ENCODE measurements at places on chromosomes 6 and 20.

DNA sequence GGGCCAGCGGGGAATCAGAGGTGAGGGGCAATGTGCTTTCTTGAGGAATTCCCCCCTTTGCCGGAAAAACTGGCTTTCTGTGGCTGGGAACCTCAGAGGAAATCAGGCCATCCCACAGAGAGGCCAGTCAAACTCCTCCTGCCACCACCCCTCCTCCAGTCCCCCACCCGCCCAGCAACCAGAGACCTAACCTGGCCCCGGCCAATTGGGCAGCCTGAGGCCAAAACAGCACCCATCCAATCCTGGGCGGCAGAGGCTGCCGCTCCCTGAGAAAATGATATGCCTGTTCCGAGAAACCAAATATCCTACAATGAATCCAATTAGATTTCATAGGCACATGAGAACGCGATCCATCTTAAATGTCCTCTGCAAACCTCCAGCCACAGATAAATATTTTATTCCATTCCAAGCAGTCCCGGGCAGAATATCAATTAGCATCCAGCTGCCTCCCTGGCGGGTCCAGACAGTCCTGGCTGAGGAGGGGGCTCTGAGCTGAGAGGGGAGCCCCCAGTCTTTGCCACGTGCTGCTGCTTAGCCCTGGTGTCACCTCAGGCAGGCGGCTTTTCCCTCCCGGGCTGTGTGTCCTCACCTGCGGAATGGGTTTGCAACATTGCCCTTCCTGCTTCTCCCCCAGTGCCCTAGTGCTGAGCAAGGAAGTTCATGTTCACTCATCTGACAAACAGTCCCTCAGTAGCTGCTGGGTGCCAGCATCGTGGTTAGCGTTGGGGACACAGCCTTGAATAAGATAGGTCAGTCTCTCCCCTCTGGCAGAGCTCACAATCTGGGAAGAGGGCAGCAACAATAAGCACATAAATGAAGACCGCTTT lies 95.0 kb downstream of the DLGAP4 start:
- no peak for DNase-seq

- no peak for DNase-seq
Observed at GRCh38 chr6:104418125-104418524, 441.6 kb downstream of the HACE1 start.

DNA sequence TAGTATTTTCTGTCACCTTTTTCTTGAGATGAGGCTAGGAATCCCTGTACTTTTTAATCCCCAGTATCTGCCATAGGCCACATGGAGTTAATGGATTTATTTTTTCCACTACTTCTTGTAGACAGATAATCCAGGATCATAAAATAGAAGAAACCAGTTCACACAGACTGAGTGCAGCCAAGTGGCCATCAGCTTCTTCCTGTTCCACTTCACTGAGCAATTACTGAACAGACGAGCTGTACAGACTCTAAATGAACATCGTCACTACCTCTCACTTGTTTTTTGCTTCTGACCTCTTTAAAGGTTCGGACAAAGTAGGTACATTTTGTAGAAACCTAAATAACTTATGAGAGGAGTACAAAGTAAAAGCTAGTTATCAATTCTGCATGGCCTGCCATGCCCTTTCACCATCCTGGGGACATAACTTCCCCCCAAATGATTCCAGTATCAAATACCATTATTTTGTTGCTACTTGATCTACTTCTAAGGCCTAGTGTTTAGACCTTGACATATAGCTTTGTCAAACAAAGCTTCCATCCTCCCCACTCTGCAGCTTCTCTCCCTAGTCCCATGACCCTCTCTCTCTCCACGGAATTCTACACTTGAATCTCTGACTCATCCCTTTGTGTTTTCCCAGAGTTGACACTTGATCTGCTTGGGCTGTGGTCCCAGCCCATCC lies 34.4 kb upstream of the ARHGAP18 start:
- peak; percentile 74 for DNase-seq

GRCh38 chr6:132742495-132742894 lies 15.2 kb downstream of the VNN2 start:
- no peak for DNase-seq

DNA sequence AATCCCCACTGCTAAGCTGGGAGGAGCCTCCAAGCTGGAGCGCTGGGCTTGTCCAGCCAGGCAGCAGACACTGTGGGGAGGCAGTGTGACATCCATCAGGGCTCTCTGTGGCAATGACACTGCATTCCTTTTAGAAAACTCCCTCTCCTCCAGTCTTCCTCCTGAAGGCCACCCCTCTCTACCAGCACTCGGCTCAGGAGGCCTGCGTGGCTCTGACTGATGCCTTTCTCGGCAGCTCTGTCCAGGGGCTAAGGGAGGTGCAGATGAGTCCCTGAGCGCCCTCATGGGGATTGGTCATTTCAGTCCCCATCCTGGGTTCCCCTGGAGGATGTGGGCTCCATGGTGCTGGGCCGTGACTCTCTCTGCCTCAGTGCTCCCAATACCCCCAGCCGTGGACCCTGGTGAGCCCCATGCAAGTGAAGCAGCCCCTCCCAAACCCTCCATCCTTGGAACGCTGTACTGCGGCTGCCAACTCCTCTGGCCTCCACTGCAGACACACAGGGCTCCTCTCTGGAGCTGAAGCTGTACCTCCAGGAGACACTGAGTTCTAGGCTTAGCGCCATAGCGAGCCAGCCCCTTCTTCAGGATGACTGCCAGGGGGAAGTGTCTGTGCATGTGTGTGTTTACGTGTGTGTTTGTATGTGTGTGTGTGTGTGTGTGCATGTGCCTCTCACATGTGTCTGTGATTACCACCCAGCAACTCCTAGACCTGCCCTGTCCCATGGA lies 209.6 kb downstream of the ERMARD start:
- no peak for DNase-seq

DNA sequence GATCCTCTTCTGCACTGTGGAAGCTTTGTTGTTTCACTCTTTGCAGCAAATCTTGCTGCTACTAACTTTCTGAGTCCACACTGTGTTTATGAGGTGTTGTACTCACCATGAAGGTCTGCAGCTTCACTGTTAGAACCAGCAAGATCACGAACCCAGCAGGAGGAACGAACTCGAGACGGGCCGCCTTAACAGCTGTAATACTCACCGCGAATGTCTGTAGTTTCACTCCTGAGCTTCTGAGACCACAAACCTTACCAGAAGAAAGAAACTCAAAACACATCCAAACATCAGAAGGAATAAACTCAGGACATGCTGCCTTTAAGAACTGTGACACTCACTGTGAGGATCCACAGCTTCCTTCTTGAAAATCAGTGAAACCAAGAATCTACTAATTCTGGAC lies 48.1 kb upstream of the MBOAT1 start:
- DNase-seq: no peak

- DNase-seq: no peak
Observed at GRCh38 chr6:158043008-158043407, 61.3 kb downstream of the SYNJ2 start.

- no peak for DNase-seq
Observed at GRCh38 chr20:36967636-36968035, 16.1 kb upstream of the SAMHD1 start.

DNA sequence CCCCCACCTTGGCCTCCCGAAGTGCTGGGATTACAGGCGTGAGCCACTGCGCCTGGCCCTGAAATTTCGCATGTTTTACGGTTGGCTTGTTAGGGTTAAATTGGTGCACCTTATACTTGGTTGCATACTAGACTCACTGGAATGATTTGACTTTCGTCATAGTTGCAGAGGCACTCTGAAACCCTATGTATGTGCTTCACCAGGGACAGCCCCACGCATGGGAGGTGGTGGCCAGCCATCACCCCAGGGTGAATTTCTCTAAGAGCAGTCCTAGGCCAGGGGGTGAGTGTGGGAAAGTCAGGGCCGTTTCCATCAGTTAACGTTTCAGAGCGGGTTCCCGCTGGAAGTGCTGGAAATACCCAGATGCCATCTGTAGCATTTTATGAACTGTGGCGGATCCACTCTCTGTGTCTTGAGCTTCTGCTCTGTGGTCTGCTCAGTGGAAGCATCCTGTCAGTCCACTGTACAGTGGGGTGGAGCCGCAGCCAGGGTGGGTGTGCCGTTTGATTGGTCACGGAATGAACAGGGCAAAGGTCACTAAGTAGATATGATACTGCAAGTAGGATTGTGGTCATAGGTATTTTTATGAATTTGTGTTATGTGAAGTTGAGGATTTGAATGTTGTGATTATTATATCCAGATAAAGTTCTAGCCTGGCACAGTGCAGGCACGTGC lies 13.2 kb downstream of the DNAJC5 start:
- DNase-seq: no peak

GRCh38 chr6:43669050-43669921 lies 18.3 kb downstream of the MRPS18A start:
- peak; percentile 11 for DNase-seq

DNA sequence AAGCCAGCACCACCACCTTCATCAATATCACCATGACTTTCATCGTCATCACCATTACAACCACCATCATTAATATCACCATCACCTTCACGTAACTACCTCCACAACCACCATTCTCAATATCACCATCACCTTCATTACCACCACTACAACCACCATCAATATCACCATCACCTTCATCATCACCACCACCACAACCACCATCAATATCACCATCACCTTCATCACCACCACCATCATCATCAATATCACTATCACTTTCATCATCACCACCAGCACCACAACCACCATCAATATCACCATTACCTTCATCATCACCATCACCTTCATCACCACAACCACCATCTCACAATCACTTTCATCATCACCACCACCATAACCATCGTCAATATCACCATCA lies 225.3 kb upstream of the SULF2 start:
- no peak for DNase-seq

DNA sequence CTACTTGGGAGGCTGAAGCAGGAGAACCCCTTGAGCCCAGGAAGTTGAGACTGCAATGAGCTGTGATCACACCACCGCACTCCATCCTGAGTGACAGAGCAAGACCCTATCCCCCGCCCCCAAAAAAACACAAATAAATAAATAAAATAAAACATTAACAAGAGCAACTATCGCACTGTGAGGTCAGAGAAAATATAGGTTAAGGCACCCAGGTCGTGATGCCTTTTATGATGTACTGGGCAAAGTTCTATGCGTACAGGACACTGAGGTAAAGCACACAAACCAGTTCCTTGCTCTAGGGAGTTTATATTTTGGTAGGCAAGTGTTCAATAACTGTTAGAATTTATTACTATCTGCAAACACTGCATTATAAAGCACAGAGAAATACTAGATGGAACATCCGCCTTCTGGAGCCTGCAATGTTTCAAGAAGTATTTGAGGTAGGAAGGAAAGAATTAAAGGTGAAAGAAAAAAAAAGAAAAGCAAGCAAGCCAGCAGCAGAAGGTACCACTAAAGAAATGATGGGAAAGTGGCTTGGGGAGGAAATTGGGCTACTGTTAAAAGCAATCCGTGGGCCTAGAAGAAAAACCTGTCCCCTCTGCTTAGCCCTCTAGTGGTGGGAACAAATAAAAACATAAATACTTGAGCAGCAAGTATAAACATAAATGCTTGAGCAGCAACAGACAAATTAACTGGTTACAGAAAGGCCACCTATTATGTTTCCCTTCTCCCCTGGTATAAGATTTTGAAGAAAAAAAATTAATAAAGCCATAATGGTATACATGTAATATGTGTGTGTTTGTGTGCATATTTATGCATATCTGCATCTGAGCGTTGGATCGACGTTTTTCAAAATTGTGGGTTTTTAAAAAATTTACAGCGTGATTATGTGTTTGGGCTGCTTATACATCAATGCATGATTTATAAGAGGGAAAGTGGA lies 128.0 kb downstream of the PHACTR1 start:
- peak; percentile 49 for DNase-seq

DNA sequence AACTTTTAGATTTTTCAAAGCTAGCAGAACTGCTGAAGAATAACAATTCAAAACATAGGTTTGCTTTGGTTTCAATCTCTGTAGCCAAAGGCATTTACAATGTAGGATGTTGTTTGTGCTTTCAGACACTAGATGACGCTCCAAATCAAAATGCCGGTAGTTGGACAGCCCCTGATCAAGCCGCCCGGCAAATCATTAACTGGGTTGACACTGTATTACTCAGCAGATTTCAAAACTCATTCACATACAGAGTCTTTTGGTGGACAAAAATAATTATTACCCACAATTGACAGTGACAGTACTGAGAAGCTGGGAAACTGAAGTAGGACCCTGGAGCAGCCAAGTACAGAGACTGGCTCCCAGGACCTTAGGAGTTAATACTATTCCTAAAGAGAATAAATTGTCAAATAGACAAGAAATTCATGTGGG lies 21.3 kb upstream of the HFE start:
- peak; percentile 88 for DNase-seq

GRCh38 chr6:14639983-14640599 lies 522.5 kb downstream of the CD83 start:
- no peak for DNase-seq

Data from eye (tissue), 1 donor.